ENCODE measurements at places on chromosomes 3 and 15. TPM values are rescaled to one million over a fixed set of nuclear protein-coding genes. Genes with fewer than 3 reads are reported as not detected.

DNA sequence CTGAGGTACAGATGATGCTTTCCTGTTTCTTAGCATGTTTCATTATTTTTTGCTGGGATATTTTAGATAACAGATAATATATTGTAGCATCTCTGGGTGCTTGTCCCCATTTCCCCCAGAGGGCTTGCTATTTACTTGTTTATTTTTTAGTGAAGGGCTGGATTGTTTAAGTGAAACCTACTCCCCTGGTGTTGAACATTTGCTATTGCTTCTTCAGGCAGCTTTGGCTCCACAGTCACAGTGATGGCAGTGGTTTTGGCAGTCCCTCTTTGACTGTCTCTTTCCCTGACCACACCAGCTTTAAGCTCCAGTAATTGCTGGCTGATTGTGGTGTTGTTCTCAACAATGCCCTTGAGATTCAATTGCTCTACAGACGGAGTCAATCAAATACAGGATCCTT, 128.9 kb downstream of the KLF13 start:
- no peak for DNase-seq

DNA sequence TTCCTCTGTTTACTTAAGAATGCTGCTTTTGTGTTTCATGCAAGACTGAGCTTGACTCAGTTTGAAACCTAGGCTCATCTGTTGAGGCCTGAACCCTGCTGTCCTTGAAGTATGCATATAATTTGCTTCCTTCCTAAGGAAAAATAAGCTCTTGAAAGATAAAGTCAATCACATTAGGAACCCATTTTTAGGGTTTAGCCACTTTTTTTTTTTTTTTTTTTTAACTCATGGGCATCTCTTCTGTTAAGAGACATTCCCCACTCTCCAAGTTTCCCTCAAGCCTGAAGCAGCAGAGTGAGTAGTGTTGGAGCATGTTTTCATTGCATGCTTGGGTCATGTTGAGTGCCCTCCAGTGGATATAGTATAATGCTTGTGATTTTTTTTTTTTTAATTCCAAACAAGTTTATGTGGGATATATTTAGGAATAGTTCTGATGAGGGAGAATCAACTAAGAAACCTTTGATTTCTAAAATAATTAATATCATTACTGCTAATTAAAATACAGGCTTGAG, 3.6 kb downstream of the CTNNB1 start:
- no peak for DNase-seq

DNA sequence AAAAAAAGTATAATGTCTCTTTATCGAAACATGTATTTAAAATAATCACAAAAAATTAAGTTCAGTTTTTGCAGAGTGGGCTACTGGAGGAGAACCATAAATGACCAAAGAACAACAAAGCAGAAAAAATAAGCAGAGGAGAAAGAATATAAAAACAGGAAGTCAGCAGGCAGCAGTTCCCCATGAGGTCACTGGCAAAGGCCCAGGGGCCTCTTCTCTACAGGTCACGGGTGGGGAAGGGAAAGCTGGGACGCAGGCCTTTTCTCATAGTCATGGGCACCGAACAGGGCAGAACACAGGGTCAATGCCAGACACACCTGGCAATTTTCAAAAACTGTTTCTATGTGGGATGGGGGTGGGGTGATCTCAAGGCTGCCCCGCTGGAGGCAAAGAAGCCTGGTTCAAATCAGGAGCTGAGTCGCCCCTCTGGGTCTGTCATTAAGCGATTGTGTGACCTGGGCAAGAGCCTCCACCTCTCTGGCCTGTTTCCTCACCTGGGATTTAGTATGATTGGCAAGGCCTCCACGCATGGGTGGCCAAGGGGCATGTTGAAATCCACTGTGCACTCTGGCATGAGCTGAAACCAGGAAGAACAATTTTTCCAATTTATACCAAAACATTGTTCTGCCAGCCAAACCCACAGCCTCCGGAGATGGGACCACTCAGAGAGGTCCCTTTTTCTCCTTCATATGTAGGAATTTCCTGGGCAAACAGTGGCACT, 43.8 kb upstream of the UACA start:
- DNase-seq: no peak

- DNase-seq: no peak
Measured at GRCh38 chr3:87088430-87088992, 97.6 kb upstream of the VGLL3 start.

- no peak for DNase-seq
Measured at GRCh38 chr3:175392653-175393052, 533.5 kb downstream of the NAALADL2 start.

Gene ROPN1
- not detected for polyA plus RNA-seq

Gene TMA7
- 262 TPM for polyA plus RNA-seq

Measured in urinary bladder (tissue), 4 donors.